ENCODE measurements at places on chromosomes 16 and 17.

- DNase-seq, result peak; percentile 18
These were observed 230.1 kb upstream of the TNRC6C start for GRCh38 chr17:77728474-77728795.

DNA sequence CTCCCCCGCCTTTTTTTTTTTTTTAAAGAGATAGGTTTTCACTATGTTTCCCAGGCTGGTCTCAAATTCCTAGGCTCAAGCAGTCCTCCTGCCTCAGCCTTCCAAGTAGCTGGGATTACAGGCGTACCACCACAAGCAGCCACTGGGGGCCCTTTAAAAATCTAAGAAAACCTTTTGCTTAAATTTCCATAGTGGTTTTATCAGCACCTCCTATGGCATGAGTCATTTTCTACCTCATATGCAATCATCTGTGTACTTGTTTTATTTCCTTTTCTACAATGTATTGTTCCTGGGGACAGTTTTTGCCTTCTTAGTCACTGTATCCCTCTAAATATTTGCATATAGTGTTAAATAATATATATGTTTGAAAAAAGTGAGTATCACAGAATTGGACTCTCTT lies 29.2 kb downstream of the GNA13 start:
- DNase-seq, result peak; percentile 45

GRCh38 chr16:69579783-69580481 lies 14.2 kb downstream of the NFAT5 start:
- DNase-seq, result no peak

GRCh38 chr17:29569245-29569950 lies 897 bp downstream of the TP53I13 start:
- DNase-seq, result no peak

GRCh38 chr16:83136924-83137323 lies 510.2 kb downstream of the CDH13 start:
- no peak for DNase-seq

DNA sequence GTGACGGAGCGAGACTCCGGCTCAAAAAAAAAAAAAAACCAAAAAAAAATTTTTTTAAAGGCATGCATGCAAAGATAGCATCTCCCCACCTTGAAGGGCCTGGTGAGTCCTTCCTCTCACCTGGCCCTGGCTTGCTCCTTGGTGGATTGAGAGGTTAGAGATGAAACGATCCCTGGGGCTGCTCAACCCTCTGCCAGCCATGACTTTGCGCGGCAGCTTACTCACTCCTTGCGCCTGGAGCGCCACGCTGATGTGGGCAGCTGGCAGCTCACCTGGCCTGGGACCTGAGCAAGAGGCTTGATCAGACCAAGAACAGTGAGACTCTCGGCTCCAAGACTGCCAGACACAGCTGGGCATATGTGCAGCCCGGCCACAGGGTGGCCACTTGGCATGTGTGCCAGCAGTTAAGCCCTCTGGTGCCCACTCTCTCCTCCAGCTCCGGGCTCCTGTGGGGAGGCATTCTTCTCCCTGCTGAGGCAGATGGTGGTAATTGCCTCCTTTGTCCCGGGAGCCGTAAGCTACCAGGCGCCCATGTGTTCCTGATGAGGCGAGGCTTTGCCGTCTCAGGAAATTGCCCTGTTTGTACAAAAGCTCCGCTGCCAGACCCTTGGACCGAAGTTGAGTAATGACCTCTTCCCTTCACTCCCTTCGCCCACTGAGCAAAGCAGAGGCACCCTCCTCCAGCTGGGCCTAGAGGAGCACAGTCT lies 5.1 kb upstream of the EVPL start:
- DNase-seq, result no peak

DNA sequence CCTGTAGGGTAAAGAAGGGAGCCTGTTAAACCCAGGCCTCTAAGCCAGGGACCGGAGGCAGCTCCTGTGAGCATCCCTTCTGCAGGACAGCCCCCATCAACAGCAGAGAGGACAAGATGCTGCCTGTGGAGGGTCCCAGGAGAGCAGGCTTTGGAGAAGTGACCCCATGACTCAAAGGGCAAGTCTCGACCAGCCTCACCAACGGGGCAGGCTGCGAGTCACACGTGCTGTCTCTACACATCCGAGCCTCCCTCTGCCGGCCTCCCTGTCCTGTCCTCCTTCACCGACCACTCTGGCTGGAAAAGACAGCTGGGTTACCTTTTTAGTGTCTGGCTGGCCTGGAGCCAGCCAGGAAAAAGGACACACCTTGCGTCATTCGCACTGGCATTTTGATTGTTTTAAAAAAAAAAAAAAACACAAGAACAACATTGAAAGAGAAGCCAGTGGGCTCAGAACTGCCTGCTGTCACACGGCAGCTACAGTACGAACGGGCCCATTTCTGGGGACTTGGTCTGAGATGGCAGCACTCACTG lies 74.5 kb upstream of the RCVRN start:
- no peak for DNase-seq

DNA sequence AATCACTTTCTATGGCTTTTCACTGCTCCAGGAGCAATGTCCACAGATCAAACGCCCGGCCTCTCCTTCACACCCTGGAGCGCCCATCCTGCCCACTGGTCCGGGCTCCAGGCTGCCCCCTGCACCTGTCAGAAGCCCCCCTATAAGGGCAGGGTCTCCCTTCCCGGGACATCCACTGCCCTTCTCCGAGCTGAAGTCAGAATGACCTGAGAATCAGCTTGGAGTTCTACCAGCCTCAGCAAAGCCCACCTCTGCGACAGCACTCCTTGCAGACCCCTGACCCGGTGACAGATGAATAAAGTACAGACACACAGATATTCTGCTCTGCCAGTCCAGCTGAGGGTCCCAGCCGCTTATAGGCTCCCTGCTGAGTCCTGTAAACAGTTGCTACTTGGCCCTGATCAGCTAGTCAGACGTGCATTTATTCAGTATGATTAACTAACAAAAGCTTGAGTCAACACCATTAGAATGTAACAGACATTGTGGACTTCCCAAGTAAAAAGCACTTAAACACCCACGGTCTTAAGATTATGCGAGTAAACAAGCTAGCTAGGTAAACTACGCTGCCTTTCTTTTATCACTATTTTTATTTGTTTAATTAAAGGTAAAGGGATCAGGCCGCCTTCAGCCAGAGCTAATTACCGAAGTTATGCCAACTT lies 4.8 kb downstream of the SLC7A5 start:
- DNase-seq, result no peak

GRCh38 chr17:55411463-55411855 lies 10.2 kb downstream of the MMD start:
- no peak for DNase-seq

DNA sequence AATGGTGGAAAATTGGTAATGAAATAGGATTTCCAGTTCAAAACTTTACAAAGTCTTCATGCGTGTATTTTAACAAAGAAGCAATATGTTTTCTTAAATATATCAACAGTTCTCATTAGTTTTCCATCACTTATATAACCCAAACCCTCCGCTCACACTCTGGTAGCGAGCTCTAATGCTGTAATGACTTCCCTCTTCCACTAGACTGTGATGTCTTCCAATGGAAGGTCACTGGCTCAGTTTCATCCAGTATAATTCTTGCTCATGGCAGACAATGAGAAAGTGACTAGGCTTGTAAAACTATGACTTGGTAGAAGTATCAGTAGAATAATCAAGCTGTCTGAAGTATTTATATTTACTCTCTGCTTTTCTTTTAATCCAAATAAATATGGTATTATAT lies 32.8 kb downstream of the NETO2 start:
- DNase-seq, result no peak

DNA sequence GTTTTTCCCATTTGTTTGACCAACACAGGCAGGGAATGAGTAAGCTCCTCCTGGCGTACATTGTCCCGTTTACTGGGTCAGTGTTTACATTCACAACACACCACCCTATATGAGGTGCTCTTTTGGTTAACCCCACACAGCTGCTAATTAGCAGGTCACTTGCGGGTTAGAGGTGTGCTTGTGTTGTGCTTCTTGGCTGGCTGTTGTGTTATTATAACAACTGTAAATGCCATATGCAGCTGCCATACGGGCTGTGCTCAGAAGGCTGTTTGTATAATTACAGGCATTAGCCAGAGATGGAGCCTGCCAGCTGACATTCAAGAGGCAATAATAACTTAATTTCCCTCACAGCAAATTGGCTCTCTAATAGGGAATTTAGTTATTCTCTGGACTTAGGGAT lies 205.1 kb upstream of the ELAC2 start:
- no peak for DNase-seq

GRCh38 chr16:49440156-49441065 lies 66.8 kb downstream of the C16orf78 start:
- no peak for DNase-seq

DNA sequence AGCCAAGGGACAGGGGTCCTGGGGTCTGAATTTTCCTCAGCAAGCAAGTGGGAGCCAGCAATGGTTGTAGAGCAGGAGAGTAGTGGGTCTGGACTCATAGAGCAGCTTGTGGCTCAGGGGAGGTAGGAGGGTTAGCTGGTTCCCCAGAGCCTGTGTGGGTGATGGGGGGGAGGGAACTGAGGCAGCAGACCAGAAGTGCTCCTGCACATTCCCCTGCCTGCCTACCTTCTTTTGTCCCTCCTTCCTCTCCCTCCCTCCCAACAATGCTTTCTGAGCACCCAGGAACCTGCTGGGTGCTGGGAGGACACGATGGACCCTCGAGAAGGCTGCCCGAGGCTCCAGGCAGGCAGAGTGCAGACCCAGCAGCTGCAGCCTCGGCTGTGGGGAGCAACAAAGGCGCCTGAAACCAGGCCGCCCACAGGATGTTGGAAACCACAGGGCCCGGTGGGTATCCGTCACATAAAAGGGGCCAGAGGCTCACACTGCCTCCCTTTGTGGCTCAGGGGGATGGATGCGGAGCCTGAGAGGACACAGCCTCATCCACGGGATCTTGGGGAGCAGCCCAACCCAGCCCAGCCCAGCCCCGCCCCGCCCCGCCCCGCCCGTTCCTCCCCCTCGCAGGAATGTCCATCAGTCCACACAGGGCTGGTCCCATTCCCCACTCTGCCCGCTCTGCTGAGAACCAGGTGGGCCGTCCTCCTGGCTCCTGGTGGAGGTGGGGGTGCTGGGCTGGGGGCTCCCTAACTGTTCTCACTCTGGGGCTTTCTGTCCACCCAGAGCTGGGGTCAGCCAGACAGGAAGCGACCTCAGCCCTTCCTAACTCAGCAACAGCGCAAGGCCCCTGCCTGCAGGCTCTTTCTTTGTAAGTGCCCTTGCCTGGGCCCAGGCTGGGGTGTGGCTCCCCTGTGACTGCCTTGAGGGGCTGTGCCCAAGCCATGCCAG lies 1.7 kb upstream of the NLRC3 start:
- DNase-seq, result peak; percentile 67

DNA sequence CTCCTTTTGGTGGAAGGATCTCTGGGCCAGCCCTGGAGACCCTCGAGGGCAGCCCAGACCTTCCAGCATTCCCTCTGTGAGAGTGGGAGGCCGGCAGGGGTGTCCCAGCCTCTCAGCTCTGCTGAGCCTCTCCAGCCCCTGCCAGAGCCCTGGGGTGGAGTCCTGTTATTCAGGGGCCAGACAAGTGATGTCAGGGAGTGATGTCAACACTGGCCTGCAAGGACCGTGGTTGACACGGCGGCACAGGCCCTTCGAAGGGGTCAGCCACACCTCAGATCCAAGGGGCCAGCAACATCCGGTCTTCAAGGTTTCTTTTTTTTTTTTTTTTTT lies 231.2 kb downstream of the KATNIP start:
- no peak for DNase-seq

GRCh38 chr17:77375917-77376651 lies 235.3 kb downstream of the SEC14L1 start:
- peak; percentile 66 for DNase-seq

DNA sequence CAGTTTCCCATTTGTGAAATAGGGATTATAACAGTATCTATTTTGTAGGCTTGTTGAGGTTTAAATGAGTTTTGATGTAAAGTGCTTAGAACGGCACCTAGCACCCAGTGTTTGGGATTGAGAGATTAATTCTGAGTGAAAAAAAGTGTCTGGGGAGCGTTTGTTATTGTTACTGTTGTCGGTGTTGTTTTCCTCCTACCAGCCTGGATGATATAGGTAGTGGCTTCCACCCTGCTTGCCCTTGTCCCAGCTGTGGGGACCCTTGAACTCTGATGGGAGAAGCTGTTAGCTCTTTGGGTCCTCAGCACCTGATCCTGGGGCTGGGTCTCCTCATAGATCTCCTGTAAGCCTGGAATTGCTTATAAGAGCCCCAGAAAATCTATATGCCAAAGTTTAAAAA lies 4.9 kb downstream of the FMNL1 start:
- DNase-seq, result no peak

GRCh38 chr16:78761427-78761826 lies 662.0 kb downstream of the WWOX start:
- DNase-seq, result no peak

GRCh38 chr16:52437277-52437670 lies 109.7 kb downstream of the TOX3 start:
- DNase-seq, result no peak

GRCh38 chr17:3794557-3795389 lies 6.2 kb downstream of the ITGAE start:
- peak; percentile 43 for DNase-seq

- no peak for DNase-seq
These were observed 170.2 kb downstream of the CEP112 start for GRCh38 chr17:66021757-66022156.

DNA sequence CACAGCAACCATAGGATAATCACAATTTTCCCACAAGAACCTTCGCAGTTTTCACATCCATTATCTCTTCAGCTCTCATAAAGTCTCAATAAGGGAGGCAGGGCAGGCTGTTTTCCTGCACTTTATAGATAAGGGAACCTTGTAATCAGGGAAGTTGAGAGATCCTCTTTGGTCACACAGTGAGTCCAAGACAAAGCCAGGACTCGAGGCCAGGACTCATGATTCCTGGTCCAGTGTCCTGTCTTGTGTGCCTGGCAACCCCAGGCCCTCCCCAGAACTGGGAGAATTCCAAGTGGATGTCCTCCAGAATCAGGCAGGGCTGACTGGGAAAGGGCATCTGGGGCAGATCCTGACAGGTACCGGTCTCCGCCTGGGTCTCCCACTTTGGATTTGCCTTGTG lies 23.1 kb upstream of the PHF12 start:
- DNase-seq, result no peak

- peak; percentile 54 for DNase-seq
These were observed 754 bp upstream of the SLFN11 start for GRCh38 chr17:35373984-35374765.

GRCh38 chr17:4276514-4276913 lies 12.7 kb upstream of the ANKFY1 start:
- no peak for DNase-seq

DNA sequence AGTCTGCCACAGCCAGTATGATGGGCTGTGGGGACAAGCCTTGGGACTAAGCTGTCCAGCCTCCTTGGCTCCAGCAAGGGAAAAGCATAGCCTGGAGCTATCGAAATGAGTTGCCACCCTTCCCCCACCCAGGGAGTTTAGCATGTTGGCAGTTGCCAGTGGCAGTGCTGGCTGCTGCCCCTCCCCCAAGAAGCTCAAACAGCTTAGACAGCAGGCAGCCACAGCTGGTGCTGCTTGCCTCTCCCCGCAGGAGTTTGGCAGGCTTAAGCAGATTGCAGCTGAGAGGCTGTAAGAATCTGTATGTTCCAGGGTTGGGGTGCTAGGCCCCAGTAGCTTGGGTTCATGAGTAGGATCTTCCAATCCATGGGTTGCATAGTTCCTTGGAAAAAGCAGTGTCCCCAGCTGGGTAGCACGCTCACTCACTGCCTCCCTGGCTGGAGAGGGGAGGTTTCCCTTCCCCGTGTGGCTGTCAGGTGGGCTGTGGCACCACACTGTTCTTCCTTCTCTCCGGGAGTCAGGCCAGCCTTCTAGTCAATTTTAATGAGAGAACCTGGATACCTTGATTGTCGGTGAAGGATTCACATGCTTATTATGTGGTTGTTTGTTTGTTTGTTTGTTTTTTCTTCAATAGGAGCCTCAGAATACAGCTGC lies 506.1 kb downstream of the CDH11 start:
- DNase-seq, result no peak

Measured in activated naive CD4-positive, alpha-beta T cell treated with anti-CD3 and anti-CD28 coated beads, Interleukin-2, amount 50 U/mL, for 72 hours (primary cell).